ENCODE measurements at places on chromosomes 11 and 22.
A peak's percentile ranks its signal among the peaks of the same experiment; 100 is the strongest.

GRCh38 chr11:102276362-102276761, 40.9 kb upstream of the BIRC3 start:
- DNase-seq, result no peak

- peak; percentile 18 for DNase-seq
Observed at GRCh38 chr11:57515332-57516060, at the start of gene SLC43A1. Gene SLC43A1, minus strand, starts transcription at chr11:57515702. Its CDS starts 1,591 bp downstream, at chr11:57514111.

GRCh38 chr11:68962527-68963250, 18.1 kb downstream of the MRGPRD start:
- DNase-seq, result peak; percentile 51

- no peak for DNase-seq
Observed at GRCh38 chr22:36292823-36293530, 40.0 kb downstream of the APOL1 start.

DNA sequence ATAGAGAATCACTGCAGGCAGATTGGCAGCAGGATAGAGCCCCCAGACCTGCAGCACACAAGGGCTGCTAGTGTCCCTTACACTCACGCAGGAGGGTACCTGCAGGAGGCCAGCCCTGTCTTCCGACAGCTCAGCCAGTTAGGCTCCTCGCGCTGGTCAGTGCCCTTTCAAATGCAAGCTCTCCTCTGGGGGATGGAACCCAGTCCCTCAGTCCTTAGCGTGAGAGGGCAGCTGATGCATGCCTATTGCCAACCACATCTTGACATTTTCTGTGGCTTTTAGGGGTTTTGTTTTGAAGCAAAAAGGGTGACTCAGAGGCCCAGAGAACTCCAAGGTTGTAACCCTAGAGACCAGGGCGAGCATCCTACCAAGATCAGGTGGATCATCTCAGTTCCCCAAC, 40.0 kb downstream of the WNT11 start:
- no peak for DNase-seq

DNA sequence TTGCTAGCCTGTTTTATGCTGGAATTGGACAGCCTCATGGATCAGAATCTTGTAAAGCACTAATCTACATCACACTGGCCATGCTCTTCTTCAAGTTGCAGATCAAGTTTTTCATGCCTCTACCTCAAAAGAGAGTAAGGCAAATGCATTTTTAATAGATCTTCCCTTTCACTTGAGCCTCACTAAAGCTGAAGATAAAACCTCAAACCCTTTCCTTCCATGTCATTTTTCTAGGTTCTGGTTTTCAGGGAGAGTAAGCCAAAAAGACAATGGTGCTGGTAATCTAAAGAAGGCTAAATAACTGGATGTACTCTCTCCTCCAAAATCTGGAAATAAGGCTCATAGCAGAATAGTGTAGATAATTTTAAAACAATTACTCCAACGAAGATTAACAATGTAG, 28.3 kb downstream of the POU2AF1 start:
- no peak for DNase-seq

DNA sequence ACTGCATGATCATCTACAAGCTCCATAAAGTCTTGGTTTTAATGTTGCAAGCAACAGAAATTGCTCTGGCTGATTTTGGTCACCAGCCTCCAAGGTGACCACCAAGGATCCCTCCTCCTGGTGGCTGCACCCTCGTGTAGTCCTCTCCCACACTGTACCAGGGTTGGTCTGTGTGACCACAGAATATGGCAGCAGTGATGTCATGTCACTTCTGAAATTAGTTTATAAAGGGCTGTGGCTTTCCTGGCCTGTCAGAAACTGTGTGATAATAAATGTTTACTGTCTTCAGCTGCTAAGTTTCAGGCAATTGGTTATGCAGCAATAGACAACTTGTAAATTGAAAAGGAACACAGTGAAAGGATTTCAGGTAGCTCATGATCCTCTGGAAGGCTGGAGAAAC, 5.3 kb upstream of the PRDM11 start:
- no peak for DNase-seq

DNA sequence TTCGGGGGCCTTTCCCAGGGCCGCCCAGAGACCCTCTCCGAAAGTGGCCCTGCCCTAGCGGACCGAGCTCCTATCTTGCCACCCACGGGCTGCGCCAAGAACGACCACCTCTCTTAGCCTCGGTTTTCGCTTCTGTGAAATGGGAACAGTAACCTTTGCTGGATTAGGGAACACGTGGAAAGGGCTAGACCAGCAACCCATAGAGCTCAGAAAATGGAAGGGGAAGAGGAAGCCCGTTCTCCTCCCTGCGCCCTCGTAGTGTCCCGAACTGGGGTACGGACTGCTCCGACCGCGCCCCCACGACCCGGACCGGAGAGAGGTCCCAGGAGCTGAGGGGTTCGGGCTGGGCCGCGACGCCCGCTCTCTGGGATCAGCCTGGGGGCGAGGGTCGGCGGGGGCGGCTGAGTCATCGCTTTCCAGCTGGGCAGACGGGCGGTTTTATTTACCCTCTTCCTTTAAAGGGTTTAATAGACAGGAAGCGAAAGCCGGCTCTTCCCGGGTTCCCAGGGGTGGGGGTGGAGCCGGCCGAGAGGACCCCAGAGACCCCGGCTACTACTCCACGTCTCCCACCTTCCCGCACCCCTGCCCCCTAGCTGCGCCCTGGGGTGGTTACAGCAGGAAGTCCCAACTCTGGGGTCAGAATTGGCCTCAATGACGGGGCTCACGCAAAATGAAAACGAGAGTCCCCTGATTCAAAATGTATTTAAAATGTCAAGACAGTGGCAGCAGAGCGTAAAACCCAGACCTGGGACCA, 907 bp upstream of the PHLDA2 start:
- DNase-seq, result peak; percentile 53

DNA sequence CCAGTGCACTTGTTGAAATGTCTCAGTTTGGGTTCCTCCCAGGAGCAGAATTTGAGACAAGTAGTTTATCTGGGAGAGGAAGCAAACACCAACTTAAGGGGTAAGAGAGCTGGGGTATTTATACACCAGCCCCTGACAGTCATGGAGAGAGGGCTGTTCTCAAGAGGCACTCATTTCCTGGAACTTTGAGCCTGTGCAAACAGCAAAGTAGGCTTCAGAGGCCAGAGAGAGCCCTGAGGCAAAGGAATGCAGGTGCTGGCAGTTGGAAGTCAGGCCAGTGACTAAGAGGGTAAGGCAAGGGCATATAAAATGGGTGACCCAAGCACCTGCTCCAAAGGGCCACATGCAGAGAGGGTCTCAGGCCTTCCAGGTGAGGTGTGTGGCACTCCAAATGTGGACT, 16.1 kb downstream of the MS4A18 start:
- peak; percentile 38 for DNase-seq

DNA sequence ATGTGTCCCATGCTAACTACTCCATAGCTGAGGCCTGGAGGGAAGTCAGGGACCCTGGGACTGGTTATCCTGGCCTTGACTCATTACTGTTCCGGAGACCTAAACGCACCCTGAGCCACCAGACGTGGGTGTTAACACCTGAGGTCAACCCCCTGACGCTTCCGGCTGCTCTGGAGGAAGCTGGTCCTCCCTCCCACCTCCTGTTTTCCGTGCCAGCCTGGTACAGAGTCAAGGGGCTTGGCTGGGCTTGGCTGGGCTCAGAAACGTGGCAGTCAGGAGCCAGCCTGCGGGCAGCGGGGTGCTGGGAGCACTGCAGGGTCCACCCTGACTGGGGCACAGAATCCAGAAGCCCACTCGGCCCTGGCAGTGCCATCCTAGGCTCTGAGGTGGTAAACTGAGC, 2.6 kb downstream of the TMPRSS4 start:
- no peak for DNase-seq

- no peak for DNase-seq
Observed at GRCh38 chr11:88501541-88501940, 164.0 kb upstream of the CTSC start.

GRCh38 chr11:11171854-11172253, 181.2 kb downstream of the CSNK2A3 start:
- no peak for DNase-seq

- no peak for DNase-seq
Observed at GRCh38 chr22:20108757-20109230, 7.1 kb upstream of the RANBP1 start.

DNA sequence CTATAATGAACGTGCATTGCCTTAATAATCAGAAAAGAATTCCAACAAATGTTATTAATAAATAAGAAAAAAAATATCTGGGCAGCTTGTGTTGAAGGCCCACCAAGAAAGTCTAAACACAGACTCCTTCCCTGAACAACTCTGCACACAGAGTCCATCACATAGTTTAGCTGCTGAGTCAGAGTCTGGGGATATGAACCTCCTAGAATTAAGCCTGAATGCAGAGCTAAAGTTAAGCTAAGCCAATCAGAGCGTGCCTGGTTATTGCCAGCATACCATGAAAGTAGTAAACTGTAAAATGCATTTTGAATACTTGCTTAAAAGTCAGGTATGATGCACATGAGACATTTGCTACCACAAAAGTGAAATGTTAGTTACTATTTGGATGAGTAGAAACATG, 25.6 kb upstream of the TENM4 start:
- no peak for DNase-seq

DNA sequence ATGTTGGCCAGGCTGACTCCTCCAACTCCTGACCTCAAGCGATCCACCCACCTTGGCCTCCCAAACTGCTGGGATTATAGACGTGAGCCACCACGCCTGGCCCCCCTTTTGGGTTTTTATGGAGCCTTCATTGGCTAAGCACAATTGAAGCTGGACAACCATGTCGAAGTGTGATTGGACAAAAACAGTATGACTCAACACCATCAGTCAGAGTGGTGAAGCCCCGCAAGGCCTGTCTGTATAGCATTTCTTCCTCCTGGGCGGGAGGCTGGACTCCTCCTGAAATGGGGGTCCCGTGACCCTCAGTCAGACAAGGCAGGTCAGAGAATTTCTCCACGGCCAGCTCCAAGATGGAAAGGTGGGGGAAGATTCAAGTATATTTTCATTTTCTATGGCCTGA, 3.1 kb upstream of the PARVB start:
- DNase-seq, result no peak

- DNase-seq, result no peak
Observed at GRCh38 chr22:39255449-39256185, 10.8 kb upstream of the PDGFB start.

- no peak for DNase-seq
Observed at GRCh38 chr11:16001044-16001568, 355.2 kb downstream of the SOX6 start.

DNA sequence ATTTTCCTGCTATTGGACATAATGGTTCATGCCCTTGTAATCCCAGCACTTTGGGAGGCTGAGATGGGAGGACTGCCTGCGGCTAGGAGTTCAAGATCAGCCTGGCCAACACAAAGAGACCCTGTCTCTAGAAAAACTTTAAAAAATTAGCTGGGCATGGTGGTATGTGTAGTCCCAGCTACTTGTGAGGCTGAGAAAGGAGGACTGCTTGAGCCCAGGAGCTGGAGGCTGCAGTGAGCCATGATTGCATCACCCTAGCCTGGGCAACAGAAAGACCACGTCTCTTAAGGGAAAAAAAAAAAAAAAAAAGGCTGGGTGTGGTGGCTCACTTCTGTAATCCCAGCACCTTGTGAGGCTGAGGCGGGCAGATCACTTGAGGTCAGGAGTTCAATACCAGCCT, 94.0 kb downstream of the APOL5 start:
- DNase-seq, result peak; percentile 92

DNA sequence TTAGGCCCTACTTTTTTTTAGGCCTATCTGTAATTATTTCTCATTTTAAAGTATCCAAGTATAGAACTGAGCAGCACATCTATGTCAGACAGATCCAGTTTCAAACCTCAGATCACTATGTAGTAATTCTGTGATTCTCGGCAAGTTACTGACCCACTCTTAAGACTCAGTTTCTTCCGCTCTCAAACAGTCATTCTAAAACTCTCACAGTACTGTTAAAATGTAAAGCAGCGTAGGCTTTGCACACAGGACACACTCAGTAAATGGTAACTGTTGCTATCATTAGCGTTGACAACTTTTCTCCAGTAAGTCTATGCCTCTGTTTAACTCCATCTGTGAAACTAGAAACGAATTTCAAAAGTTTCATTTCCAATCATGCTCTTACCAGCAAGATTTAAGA, 277.1 kb downstream of the TTC28 start:
- DNase-seq, result no peak

DNA sequence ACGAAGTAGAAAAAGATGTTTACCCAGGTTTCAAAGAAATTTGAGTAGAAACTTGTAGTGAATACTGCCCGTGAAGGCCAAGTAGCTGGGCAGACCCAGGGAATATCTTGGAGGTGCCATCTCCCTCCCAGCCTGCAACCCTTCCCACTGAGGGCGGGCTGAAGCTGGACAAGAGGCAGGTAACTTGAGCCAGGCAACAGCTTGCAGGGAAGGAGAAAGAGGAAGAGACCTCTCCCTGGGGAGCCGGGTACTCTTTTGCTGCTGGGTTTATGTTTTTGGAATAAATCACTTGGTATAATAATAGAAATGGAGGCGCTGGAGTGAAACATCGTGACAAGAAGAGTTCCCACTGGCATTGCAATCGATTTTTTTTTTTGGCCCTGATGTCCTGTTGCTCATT, 49.4 kb upstream of the JAM3 start:
- DNase-seq, result no peak

DNA sequence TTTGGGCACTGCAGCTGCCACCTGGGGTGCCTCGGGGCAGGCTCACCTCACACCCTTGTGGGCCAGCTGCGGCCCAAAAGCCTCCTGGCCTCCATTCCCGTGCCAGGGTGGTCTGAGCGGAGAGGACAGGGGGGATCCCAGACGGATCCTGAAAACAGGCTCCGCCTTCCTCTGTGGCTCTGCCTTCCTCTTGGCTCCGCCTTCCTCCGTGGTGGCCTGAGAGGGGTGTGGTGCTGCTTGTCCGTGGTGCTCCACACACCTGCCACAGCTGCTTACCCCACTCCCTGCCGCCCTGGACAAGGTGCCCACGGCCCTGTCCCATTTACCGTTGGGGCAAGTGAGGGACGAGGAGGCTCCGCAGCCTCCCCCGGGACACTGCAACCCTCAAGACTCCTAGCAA, 23.2 kb upstream of the KCNQ1OT1 start:
- DNase-seq, result no peak

DNA sequence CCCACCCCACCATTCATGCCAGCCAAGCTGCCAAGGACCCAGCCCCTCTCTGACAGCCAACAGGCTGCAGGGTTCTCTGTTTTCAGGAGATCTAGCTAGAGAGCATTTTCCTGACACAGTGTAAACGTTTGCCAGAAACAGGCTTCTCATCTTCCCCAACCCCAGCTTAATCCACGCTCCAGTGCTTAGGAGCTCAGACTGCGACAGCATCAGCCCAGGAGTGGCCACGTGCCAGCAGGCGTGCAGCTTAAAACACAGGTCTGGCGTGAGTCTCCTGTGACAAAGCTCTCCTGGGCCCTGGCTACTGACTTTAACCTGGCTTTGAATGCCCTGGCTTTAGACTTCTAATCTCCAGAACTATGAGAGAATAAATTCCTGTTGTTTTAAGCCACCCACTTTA, 66.6 kb downstream of the GALNT18 start:
- DNase-seq, result no peak

DNA sequence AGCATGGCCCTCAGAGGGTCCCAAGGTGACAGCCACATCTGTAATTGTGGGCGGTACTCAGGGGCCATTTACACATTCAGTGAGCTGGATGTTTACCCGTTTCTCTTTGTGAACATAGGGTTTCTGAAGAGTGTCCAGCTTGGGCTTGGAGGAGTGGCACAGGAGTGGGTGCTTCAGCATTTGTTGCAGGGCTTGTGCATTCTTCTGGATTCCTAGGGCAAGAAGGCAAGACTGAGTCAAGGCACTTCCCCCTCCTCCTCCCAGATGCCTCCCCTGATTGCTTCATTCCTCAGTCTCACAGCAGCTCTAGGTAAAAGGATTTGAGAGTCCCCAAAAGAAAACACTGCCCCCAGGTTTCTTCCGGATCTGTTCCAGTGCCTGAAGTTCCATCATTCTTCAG, 95.4 kb downstream of the RNF169 start:
- DNase-seq, result no peak

Data from trophoblast cell (in vitro differentiated cells and primary cell).